ENCODE measurements at places on chromosomes 11 and 22.
A peak's percentile ranks its signal among the peaks of the same experiment; 100 is the strongest.

DNA sequence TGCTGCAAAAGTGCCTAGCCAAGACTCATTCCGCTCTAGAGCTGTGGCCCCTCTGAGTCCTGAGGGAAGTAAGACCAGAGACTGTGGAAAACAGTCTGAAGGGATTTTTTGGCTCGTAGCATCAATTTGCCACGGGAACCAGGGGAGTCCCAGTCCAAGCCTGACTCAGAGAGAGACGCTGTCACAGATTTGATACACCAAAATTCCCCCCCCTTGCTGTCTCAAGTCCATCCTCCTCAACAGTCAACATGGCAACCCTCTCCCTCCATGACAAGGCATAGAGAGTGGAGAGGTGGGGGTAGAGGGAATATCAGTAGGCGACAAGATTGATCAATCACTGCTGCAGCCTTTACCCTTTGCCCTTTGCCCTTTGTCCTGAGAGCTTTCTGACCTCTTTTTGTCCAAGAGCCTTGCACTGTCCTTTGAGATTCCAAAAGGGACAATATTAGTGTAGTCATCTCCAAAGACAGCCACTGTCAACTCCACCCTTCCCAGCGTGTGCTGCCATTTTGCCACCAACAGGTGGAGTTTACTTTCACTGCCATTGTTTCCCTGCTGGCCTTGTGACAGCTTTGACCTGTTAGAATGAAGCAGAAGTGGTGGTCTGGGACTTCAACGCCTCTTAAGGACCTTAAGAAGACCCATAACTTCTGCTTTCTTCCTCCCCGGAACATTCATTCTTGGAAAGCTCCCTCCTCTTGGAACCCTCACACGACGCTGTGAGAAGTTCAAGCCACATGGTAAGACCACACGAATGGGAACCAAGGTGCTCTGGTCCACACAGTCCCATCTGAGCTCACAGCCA, 7.3 kb downstream of the SLC15A3 start:
- DNase-seq: peak; percentile 11

GRCh38 chr11:130744794-130745193, 171.5 kb downstream of the SNX19 start:
- no peak for DNase-seq

- no peak for DNase-seq
Measured at GRCh38 chr22:17162731-17163130, 3.7 kb upstream of the HDHD5 start.

- no peak for DNase-seq
Measured at GRCh38 chr22:44001521-44001920, 22.6 kb upstream of the PARVB start.

DNA sequence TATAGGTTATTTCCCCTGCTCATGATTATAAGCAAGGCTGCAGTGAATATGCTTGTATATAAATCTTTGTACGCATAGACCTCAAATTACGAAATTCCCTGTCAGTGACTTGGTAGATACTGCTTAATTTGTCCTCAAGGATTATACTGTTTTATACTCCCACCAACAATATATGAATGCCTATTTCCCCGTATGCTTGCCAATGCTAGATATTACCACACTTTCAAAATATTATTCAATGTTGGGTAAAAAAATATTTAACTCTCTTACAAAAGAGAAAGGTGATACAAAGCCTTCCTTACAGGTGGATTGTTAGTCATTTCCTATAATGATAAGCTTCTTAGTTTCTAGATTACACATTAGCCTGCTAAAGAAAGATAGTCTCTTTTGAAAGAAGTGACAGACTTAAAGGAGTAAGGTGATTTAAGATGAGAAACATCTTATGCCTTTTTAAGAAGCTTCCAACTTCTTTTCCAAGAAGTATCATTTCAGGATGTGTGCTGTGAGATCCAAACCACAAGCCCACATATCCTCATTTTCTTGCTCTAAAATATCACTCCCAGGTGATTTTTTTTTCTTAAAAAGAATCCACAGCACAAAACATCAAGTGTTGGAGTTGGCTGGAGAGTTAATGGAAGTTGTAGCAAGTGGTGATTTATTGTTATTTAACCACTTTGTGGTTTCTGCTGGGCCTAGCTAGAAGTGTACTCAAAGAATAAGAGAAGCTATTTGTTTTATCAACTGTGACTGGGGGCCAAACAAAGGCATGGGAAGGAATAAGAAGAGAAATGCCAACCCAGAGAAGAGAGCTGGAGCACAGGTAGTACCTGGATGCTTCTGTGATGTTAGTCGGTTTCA, 59.2 kb downstream of the BARX2 start:
- no peak for DNase-seq

DNA sequence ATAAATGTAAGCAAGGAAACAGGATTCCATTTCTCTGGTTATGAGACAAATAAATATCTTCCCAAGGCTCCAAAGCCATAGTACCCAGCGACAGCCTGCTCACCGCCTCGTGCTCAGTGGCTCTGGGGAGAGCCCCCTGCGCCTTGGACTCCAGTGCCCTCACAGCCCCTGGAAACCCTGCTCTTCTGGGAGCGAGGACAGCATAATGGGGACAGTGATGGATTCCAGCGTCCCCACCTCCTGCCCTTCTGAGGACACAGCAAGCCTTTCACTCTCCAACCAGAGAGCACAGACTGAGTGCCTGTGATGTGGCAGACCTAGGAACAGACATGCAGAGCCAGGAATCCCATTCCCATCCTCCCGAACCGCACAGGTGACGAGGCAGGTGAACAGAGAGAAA, 660.8 kb downstream of the TBC1D22A start:
- no peak for DNase-seq

- peak; percentile 54 for DNase-seq
Measured at GRCh38 chr22:17057959-17058814, 26.6 kb upstream of the IL17RA start.

DNA sequence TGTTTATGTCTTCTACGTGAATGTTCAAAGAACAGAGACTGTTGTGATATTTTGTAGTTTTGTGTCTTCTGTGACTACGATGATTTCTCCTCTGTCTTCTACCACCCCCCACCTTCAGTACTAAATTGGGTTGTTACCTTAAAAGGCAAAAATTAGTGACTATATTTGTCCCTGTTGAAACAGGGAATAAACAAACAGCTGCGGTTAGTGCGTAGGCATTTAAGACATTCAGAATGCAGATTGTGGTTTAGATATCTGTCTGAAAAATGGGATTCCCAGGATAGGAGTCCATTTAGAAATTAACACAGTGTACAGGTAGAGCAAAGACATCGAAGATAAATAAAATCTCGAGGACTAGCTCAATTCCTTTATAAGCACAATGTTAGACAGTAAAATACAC, 15.6 kb upstream of the ARHGAP42 start:
- DNase-seq: no peak

DNA sequence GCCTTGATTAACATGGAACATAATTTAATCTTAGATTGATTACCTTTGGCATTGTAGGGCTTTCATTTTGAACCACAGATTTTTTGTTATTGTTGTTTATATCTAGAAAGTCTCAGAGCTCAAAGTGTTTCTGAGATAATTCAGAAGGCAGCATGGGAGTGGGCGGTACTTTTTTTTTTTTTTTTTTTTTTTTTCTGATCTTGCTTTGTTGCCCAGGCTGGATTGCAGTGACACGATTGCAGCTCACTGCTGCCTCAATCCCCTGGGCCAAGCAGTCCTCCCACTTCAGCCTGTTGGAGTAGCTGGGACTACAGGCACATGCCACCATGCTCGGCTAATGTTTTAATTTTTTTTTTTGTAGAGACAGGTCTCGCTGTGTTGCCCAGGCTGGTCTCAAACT, 21.5 kb downstream of the CAT start:
- no peak for DNase-seq
